ENCODE measurements at places on chromosomes 6 and 20. TPM values are rescaled to one million over a fixed set of nuclear protein-coding genes. Genes with fewer than 3 reads are reported as not detected.

Gene TREM1
- total RNA-seq: not detected

Gene ASIP
- not detected for total RNA-seq

Gene STK38
- total RNA-seq: 23.1 TPM

Gene RIPPLY2
- not detected for total RNA-seq

- no peaks in the 10 kb centered on the region for H3K36me3 ChIP-seq
- H3K27me3 ChIP-seq: peaks cover 29% of the 10 kb centered on the region
- no peak overlapping the region for H3K27ac ChIP-seq
- no peak overlapping the region for H3K4me3 ChIP-seq
Measured at GRCh38 chr6:129251669-129252376, 368.9 kb downstream of the LAMA2 start.

DNA sequence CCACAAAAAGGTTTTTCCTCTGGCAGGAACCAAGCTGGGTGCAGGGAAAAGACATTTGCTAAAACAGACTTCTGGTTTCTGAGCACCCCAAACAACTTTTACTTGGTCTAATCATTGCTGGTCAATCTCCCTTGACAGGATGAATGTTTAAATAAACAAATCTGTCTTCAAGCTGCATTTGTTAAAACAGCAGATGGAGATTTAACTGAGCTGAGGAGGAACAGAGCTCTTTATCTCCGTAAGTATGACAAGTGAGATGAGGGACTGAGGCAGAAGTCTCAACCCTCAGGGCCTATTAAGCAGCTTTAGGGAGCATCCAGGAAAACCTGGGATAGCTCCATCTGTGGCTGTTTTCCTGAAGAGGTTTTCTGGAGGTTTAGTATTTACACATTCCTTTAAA, 40.6 kb downstream of the NINL start:
- H3K27me3 ChIP-seq: no peaks in the 10 kb centered on the region
- H3K4me1 ChIP-seq: peaks cover 5% of the 10 kb centered on the region
- DNase-seq: no peak
- no peak overlapping the region for H3K27ac ChIP-seq

GRCh38 chr6:161274898-161275297, 1.0 kb upstream of the AGPAT4 start:
- peaks cover 16% of the 10 kb centered on the region for H3K4me1 ChIP-seq
- H3K27ac ChIP-seq: peak overlapping the region; percentile 16
- no peak overlapping the region for H3K4me3 ChIP-seq
- DNase-seq: no peak
- H3K27me3 ChIP-seq: peaks cover 6% of the 10 kb centered on the region

- H3K36me3 ChIP-seq: peaks cover 9% of the 10 kb centered on the region
- no peak overlapping the region for H3K27ac ChIP-seq
- DNase-seq: no peak
- peaks cover 35% of the 10 kb centered on the region for H3K4me1 ChIP-seq
Measured at GRCh38 chr6:25165177-25165576, 114.0 kb upstream of the CARMIL1 start.

DNA sequence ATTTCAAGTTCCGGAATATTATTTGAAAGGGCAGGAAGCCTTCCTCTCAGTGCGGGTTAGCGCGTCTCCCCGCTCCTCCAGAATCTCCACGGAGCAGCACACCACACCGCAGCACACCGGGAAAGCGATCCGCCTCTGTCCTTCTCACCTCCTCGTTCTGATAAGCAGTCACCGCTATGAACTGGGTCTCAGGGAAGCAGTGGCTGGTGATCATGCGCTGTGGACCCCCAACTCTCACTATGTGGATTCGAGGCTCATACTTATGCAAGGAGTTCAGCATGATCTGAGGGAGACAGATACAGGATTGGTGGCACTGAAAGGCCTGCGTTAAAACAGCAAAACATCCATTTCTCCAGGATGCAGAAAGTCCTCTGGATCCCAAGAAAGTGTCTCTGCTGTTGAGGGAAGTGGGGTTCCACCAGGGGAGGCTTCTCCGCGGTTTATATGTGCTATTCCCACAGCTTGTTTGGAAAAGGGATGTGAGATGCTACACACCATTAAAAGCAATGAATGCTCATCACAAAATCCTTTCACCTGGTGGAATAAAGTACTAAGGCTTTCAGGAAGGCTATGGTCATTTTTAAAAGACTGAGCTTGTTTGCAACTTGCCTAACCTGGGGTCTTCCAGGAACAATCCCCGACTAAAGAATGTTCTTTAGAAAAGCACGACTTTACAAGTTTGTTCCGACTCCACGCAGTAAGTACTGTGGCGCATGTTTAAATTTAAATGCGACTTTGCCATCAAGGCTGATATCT, 1.9 kb downstream of the TBXT start:
- H3K4me3 ChIP-seq: no peak overlapping the region
- H3K27ac ChIP-seq: no peak overlapping the region
- no peak for DNase-seq
- H3K27me3 ChIP-seq: peaks cover 77% of the 10 kb centered on the region
- H3K36me3 ChIP-seq: no peaks in the 10 kb centered on the region

DNA sequence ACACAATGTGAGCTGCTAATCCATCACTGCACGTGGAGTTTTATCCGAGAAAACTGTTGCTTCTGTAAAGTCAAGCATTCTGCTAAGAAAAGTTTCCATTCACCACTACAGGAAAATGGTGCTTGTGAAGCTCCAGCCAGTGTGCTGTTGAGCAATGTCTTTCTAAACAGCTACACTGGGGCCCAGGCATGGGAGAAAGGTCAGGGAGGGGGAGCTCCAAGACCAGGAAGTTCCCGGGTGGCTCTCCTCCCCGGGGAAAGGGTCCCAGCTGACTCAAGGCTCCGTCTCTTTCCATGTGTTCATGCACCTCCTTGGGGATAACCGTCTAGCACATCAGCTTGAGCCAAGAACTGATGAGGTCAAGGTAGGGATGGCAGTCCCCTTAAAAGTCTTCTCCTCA, 20.5 kb downstream of the RPP40 start:
- no peaks in the 10 kb centered on the region for H3K4me1 ChIP-seq
- H3K27me3 ChIP-seq: no peaks in the 10 kb centered on the region
- no peak overlapping the region for H3K27ac ChIP-seq
- no peak for DNase-seq
- H3K36me3 ChIP-seq: peaks cover 7% of the 10 kb centered on the region
- no peak overlapping the region for H3K4me3 ChIP-seq
